ENCODE measurements at places on chromosomes 2 and 18.

- DNase-seq = no peak
Observed at GRCh38 chr2:164371916-164372315, 249.4 kb downstream of the GRB14 start.

DNA sequence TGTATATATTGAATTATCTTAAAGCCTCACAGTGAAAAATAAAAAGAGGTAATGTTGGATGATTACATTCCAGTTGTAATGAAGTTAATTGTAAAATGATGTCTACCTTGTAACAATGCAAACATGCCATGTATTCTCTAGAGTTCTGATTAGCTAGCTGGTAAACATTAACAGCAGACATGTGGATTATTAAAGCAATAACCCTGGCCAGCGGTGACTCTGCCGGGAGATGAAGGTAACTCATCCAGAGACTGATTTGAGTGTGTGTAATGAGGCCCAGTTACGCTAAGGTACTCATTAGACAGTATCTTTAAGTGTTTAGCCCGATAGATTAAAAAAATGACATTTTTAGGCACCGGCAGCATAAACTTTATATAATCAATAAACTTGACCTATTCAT is 79.6 kb upstream of the REV1 start:
- DNase-seq = no peak

GRCh38 chr18:28115149-28115550 is 61.8 kb downstream of the CDH2 start:
- peak; percentile 10 for DNase-seq

GRCh38 chr2:220165401-220165800 is 538.0 kb downstream of the SLC4A3 start:
- no peak for DNase-seq

- DNase-seq = no peak
Observed at GRCh38 chr2:181738074-181738473, 57.8 kb upstream of the NEUROD1 start.

- DNase-seq = no peak
Observed at GRCh38 chr2:23653326-23653725, 268.3 kb downstream of the KLHL29 start.

DNA sequence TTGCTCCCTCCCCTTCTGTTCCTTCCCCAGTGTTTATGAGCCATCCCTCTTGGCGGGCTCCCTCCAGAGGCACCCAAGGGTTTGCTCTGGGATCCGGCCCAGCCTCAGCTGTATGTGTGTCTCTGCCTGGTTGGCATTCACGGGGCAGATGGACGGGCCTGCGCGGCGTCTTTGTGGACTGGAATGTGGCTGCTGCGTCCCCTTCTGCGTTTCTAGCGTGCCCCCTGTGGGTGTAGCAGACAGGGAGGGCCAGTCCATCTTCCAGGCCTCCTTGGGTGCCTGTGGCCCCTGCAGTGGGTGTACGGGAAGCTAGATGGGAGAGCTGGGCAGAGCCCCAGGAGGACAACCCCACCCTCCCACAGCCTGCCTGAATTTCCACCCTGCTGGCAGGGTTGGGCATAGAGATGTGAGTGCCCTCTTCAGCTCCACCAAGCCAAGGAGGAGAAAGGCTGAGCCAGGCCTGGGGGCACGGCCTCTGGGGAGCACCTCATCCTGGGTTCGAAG is 15.7 kb downstream of the GPC1 start:
- DNase-seq = no peak
